ENCODE measurements at places on chromosomes 7 and 10.

DNA sequence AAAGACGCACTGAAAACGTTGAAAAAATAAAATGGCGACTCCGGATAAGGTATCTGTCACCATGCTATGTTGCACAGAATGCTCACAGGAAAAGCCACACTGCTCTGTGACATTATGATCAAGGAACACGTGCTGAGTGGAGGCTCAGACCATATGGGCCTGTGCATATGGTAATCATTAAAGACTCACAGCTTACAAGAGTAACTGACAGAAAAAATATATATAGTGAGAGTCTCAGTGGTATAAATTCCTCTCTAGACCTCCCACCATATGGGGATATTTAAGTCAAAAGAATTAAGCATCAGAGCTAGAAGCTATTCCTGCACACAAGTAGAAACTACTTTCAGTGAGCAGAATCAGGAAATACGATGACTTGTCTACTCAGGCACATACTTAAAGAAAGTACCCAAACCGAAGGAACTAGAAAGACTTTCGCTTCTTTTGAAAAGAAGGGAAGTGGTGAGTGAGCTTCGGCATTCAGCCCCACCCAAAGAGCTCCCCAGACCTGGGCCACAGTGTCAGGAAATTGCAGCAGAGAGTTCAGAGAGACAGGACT is 65.1 kb upstream of the MPP7 start:
- no peaks in the 10 kb centered on the region for H3K27me3 ChIP-seq
- peak overlapping the region; percentile 75 for H3K27ac ChIP-seq
- H3K36me3 ChIP-seq, result peaks cover 5% of the 10 kb centered on the region
- peaks cover 21% of the 10 kb centered on the region for H3K4me1 ChIP-seq
- peak; percentile 71 for DNase-seq

- H3K27ac ChIP-seq, result no peak overlapping the region
- H3K36me3 ChIP-seq, result no peaks in the 10 kb centered on the region
- H3K4me1 ChIP-seq, result no peaks in the 10 kb centered on the region
- peaks cover 4% of the 10 kb centered on the region for H3K27me3 ChIP-seq
Observed at GRCh38 chr7:115632636-115633035, 397.9 kb downstream of the TFEC start.

DNA sequence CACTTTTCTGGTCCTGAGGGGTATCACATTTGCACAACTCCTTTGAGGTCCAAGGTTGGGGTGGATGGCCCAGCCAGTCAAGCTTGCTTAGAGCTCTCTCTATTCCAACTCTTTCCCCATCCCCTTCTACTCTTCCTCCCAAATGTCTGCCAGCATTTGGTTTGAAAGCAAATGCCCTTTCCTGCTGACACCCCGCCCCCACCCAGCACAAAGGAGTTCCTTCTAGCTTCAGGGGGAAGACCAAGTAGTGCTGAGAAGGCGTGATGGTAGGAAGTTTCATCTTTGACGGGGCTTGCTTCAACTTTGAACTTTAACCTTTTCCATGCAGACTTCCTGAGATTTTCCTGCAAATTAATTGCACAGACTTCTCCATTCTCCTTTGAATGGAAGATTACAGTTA is 137.5 kb upstream of the TCF7L2 start:
- no peak for DNase-seq
- no peaks in the 10 kb centered on the region for H3K4me1 ChIP-seq
- no peaks in the 10 kb centered on the region for H3K27me3 ChIP-seq
- peaks cover 45% of the 10 kb centered on the region for H3K36me3 ChIP-seq
- no peak overlapping the region for H3K27ac ChIP-seq
- H3K4me3 ChIP-seq, result no peak overlapping the region

DNA sequence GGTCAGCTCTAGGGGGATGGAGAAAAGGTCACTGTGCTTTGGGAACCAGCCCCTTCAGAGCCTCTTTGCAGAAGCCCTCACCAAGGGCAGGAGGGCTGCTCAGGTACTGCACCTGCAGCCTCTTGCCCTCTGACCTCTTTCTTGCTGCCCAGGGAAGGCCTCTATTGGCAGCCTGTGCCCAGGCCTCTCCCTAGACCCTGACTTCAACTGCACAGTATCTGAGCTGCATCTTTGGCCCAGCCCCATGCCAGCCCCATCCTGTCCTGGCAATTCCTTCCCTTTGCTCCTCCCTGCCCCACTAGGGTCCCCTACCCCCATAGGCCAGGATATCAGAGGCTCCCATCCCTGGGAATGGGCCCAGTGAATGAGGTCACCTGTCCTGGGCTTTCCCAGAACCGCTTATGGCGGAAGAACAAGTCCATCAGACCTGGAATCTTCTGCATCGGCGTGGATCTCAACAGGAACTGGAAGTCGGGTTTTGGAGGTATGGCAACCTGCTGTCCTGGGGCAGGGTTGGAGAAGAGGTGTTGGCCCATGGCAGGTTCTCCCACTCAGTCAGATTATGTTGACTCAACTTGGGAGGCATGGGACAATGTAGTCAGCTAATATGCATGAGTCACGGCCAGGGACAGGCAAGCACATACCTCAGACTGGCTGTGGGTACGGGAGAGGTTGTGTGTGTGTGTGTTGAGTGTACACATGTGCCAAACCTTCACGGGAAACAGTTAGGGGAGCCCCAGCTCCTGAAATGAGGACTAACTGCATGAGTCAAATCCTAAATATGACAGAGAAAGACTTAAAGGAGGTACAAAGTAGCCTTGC is 17.1 kb upstream of the CPA1 start:
- no peak for DNase-seq
- H3K4me1 ChIP-seq, result no peaks in the 10 kb centered on the region
- peaks cover 2% of the 10 kb centered on the region for H3K36me3 ChIP-seq
- H3K27me3 ChIP-seq, result no peaks in the 10 kb centered on the region

DNA sequence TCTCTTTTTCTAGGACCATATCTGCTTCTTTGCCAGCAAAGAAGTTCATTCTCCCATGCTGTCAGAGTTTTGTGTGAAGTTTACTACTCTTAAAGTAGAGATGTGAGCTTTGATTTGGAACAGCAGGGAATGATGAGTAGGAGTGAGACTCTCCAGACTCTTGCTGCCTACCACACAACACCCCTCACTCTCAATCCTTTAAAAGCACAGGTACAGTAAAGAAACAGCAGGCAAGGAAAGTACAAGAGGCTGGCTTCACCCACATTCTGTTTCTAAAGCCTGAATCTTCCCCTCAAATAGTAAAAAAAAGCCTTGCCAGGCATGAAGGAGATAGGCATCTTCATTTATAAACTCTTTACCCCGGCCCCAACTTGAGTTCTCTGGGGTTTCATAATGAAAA is 97.3 kb downstream of the ARMH3 start:
- H3K4me3 ChIP-seq, result no peak overlapping the region
- H3K27me3 ChIP-seq, result no peaks in the 10 kb centered on the region
- DNase-seq, result no peak
- H3K4me1 ChIP-seq, result peaks cover 24% of the 10 kb centered on the region

GRCh38 chr7:30019387-30019786 is 7.1 kb downstream of the FKBP14 start:
- peaks cover 5% of the 10 kb centered on the region for H3K4me1 ChIP-seq
- H3K4me3 ChIP-seq, result no peak overlapping the region
- H3K27ac ChIP-seq, result peak overlapping the region; percentile 69

DNA sequence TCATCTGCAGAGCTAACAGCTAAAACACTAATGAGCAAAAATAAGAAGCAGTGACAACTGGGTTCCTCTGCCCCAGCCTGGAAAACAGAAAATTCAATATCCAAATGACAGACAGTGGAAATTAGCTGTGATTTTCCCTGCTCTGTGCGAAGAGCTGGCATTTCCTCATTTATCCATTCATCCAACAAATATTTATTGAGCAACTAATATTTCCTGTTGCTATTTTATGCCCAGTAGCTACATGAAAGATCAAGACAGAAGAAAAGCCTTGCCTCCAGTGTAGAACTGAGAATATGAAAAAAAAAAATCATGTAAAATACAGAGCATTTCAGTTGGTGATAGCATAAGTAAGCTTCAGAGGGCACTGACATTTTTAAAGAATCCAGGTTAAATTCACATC is 140.9 kb downstream of the ABCA13 start:
- no peaks in the 10 kb centered on the region for H3K27me3 ChIP-seq
- no peak overlapping the region for H3K4me3 ChIP-seq
- DNase-seq, result no peak
- no peak overlapping the region for H3K27ac ChIP-seq
- no peaks in the 10 kb centered on the region for H3K4me1 ChIP-seq

DNA sequence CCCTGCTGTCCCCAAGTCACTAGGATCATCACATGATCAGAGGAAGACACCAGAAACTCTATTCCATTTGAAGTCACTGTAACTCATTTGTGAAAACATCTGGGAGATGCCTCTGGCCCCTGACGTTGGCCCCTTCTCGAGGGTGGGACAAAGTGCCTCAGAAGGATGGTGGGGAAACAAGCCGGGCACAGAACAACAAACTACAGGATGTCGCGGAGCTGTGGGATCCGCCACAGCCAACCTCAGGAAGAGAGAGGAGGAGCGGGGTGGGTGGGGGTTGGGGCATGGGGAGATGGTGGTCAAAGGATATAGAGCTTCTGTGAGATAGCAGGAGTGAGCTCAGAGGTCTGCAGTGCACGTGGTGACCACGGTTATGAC is 265.6 kb upstream of the TCERG1L start:
- no peaks in the 10 kb centered on the region for H3K36me3 ChIP-seq
- H3K27me3 ChIP-seq, result no peaks in the 10 kb centered on the region
- no peak for DNase-seq

GRCh38 chr10:127968659-127969058 is 61.8 kb downstream of the PTPRE start:
- H3K36me3 ChIP-seq, result no peaks in the 10 kb centered on the region
- H3K27ac ChIP-seq, result no peak overlapping the region
- peaks cover 19% of the 10 kb centered on the region for H3K27me3 ChIP-seq
- H3K4me3 ChIP-seq, result no peak overlapping the region

DNA sequence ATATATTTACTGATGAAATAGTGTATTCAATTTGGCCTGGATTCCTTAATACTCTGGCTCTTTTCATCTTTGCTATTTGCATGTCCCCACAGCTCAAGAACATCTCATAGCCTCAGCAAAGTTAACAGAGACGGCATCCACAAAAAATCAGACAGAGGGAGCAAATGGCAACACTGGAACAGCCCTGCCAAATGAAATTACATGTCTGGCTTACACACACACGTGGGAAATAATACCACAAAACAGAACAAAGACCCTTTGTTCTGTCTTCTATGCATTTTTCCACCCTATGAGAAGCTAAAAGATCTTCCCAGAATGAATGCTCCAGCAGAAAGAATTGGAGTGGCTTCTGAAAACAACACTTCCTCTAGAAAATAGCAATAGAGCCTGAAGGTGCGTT is 139.5 kb downstream of the ALOX5 start:
- H3K36me3 ChIP-seq, result peaks cover 16% of the 10 kb centered on the region
- no peak overlapping the region for H3K27ac ChIP-seq
- H3K4me3 ChIP-seq, result no peak overlapping the region
- no peak for DNase-seq
- H3K4me1 ChIP-seq, result peaks cover 13% of the 10 kb centered on the region
- no peaks in the 10 kb centered on the region for H3K27me3 ChIP-seq

- peaks cover 21% of the 10 kb centered on the region for H3K4me1 ChIP-seq
- no peaks in the 10 kb centered on the region for H3K36me3 ChIP-seq
- DNase-seq, result no peak
- H3K27ac ChIP-seq, result no peak overlapping the region
Observed at GRCh38 chr7:140242057-140243031, 65.6 kb upstream of the KDM7A start.

DNA sequence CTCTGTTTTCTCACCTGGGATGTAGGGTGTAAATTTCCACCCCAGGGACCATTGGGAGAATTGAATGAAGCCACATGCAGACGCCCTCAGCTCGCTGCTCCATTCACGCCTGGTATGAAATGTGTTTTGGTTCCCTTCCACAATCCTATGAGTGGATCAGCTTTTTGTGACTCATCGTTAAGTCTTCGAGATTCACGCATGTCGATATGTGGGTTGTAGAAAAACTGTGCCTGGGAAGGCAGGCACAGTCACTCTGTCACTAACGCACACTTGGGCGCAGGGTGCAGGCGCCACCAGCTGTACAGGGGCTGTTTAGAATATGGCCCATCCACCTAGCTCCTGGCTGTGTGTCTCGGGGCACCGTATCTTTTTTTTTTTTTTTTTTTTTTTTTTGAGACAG is 64.2 kb upstream of the SH2B2 start:
- no peak for DNase-seq
- no peaks in the 10 kb centered on the region for H3K27me3 ChIP-seq
- no peak overlapping the region for H3K4me3 ChIP-seq
- peaks cover 2% of the 10 kb centered on the region for H3K36me3 ChIP-seq

DNA sequence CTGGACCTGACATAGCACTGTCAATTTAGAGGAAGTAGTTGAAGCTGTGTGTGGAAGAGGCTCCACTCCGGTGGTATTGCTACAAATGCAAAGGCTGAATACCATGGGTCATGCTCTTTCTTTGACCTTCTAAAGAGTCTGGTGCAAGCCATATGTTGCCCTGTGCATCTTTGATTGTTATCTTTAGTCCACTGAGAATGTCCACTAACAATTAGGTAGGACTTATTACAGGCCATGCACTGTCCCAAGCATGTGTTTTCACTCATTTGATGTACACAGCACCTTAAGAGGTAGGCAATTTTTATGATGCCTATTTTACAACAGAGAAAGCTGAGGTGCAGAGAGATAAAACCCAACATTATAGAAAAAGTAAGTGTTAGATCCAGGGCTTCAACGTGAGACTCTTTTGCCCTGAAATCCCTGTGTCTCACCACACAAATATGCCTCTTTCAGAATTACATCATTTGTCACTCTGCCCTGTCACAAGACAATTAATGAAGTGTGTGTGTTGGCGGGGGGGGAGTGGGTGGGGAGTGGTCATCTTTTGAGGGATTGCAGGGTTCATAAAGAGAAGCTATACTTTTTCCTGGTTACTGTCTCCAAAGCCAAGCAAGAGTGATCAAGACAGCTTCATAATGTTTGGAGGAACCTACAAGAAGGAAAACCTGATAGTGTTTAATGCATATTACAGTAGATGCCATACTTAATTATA is 637.6 kb upstream of the IGFBP3 start:
- no peak overlapping the region for H3K4me3 ChIP-seq
- no peaks in the 10 kb centered on the region for H3K36me3 ChIP-seq
- no peak for DNase-seq
- H3K27me3 ChIP-seq, result no peaks in the 10 kb centered on the region

GRCh38 chr10:64334084-64334483 is 812.9 kb downstream of the REEP3 start:
- no peaks in the 10 kb centered on the region for H3K4me1 ChIP-seq
- no peaks in the 10 kb centered on the region for H3K36me3 ChIP-seq
- no peak for DNase-seq
- H3K27me3 ChIP-seq, result no peaks in the 10 kb centered on the region
- no peak overlapping the region for H3K27ac ChIP-seq

GRCh38 chr10:71755179-71755879 is 18.0 kb downstream of the VSIR start:
- DNase-seq, result no peak
- peaks cover 53% of the 10 kb centered on the region for H3K4me1 ChIP-seq
- no peak overlapping the region for H3K27ac ChIP-seq
- H3K27me3 ChIP-seq, result no peaks in the 10 kb centered on the region

DNA sequence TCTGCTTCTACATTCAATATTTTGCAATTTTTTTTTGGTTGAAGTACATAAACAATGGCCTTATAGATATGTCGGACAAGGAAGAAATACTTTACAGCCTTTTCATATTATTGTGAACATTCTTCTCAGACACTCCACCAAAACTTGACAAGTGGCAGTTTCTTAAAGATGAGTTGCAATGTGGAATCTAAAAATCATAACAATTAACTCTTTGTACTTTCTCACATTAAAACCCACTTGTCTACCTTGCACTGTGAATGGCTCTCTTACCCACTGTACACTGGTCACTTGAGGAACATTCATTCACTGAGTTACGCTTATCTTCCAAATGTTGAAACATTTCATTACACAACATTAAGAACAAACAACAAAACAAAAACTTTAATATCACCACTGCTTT is 44.2 kb downstream of the ARHGAP12 start:
- no peaks in the 10 kb centered on the region for H3K36me3 ChIP-seq
- H3K27ac ChIP-seq, result no peak overlapping the region
- H3K27me3 ChIP-seq, result no peaks in the 10 kb centered on the region
- no peak overlapping the region for H3K4me3 ChIP-seq
- DNase-seq, result no peak

All from memory B cell (primary cell).